H54 (cell line): ENCODE measurements at places on chromosomes 1 and 21.

DNA sequence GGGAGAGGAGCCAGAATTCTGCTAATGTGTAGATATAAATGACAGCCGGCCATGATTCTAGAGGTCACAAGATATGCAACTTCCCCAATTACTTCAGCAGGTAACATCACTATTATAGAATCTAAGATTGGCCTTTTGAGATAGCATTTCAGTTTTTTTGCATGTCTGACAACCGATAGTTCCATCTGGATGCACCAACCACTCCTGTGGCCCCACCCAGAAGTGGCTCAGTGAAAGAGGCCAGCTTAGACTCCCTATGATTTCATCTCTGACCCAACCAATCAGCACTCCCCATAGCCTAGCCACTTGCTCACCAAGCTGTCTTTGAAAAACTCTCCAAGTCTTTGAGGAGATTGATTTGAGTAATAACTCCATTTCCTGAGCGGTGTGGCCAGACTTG lies 30.3 kb upstream of the NUF2 start:
- DNase-seq, result no peak

GRCh38 chr1:218836264-218836663 lies 337.4 kb upstream of the LYPLAL1 start:
- no peak for DNase-seq

- DNase-seq, result no peak
These were observed 16.3 kb upstream of the TMEM54 start for GRCh38 chr1:32917521-32917920.

DNA sequence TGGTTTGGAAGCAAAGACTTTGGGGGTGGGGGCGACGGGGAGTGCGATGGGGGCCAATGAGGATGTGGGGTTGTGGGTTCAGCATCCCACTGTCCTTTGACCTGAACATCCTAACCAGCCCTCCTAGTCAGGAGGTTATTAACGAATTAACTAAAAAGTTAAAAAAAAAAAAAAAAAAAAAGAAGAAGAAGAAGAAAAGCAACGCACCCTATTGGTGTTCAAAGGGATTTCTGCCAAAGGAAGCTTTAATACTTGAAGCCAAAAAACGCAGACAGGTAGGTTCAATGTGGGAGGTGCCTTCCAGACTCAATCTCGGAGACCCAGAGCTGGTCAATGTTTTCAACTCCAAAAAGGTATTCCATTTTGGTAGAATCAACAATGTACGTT lies 2.2 kb downstream of the CLIC6 start:
- DNase-seq, result no peak

DNA sequence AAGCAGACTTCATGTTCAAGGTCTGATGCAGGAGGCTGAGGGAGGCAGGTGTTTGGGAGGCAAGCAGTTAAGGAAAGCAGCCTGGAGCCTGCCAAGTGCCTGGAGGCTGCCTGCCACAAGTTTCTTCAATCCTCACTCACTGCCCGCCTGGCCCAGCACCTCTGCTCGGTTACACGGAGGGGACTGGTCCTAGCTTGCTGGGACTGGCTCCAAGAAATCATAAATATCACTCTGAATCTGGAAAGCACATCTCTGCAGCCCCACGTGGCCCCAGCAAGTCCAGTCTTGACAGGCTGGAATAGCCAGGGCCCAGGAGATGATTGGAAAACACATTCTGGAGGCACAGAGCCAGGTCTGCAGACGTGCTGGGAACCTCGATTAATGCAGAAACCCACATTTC lies 83.9 kb downstream of the BCAR3 start:
- DNase-seq, result no peak

DNA sequence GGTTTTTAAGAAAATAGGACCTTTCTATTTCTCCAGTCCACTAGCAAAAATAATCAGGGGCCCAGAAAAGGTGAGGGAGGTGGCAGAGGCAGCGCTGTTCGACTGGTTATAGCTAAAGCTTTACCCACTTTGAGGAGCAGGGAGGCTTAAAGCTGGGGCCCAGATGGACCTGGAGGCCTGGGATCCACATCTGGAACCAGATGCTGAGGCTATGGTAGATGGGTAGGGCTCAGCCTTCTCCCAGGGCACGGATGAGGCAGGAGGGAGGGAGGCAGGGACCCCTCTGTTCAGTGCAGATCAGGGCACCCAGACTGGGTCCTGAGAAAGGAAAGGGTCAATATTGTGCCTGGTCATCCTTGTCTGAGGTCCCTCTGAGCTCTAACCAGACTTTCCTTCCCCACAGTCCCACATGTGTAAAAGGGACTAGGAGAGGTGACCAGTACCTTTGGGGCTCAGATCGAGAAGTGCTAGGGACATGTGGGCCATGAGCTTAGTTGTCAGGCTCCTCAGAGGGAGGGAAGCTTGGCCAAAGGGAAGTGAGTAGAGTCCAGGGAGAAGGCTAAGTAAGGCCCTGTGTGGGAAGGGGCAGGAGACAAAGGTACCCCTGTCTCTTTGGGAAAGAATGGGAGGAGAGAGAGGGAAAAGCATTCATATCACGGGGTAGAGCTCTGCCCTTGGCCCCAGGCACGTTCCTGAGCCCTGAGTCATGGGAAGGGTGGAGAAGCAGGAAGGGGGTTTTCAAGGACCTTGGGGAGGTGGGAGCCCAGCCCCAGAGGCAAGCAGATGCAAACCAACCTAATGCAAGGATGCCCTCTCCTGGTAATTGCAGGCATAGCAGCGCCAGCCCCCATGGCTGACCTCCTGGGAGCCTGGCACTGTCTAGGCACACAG lies 15.4 kb downstream of the LMNA start:
- DNase-seq, result peak; percentile 93

DNA sequence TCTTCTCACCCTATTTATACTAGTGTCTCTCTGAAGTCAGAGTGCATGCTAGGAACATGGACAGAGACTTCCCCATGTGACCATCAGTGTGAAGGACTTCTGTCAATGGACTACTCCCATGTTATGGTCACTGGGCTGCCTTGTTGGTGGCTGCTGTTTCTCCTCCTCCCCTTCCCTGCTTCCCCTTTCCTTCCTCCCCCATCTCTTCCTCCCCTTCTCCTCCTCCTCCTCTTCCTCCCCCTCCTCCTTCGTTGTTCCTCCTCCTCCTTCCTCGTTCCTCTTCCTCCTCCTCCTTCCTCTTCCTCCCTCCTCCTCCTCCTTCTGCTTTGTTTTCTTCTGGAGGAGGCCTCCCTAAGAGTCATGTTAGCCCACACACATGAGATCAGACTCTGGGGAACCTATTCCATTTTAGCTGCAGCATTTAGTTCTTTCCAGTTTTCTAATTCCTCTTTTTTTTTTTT lies 35.8 kb downstream of the IER5 start:
- DNase-seq, result no peak

DNA sequence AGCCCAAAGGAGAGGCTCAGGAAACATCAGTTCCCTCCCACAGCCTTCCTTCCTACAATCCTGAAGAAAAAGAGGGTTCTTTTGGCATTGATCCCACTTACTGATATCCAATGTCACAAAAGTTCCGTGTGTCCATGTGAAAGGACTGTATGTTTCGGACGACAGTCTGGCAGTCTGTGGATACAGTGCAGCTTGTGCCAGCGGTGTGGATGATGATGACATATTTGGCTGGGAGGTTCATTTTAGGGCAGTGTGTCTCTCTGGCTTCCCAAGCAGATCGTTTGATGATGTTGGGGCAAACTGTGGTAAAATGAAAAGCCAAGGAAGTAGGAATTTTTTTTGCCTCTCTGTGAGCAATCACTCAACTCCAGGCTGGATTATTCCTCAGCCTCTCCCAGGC lies 10.4 kb downstream of the PGLYRP3 start:
- no peak for DNase-seq

DNA sequence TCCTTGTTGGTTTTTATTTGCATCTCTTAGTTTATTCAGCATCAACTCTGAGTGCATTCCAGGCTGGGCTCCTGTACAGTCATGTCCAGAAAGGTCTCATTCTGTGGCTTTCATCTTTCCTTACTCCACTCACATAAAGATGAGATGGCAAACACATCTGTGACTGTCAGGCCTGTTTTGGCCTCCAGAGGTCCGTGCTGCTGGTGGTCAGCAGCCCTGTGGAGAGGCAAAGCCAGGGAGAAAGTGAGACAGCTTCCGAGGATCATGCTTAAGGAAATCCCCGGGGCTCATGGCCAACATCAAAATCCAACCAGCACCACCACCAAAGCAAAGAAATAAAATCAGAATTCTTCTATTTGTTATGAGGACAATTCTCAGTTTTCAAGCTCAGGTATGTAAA lies 96.1 kb upstream of the HIVEP3 start:
- no peak for DNase-seq

- DNase-seq, result no peak
These were observed 357.0 kb upstream of the PRMT6 start for GRCh38 chr1:106699433-106699832.

DNA sequence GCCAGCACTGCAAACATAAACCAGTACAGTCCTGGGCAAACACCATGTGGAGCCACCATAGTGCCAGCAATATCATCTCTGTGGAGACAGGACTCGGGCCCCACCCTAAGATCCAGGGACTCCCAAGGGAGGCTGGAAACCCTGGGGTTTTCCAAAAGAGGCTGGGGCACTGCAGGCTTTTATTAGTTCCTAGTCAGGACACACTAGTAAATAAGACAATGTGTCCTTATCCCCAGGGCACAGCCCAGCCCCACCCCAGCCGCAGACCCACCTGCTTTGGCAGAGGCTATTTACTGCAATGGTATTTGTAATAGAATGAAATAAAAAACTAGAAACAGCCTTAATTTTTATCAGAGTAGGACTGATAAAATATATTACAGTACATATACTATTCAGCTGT lies 486 bp upstream of the GJB3 start:
- no peak for DNase-seq

- DNase-seq, result peak; percentile 19
These were observed 100.9 kb upstream of the RUNX3 start for GRCh38 chr1:25030674-25031589.

- no peak for DNase-seq
These were observed 1.9 kb upstream of the IL19 start for GRCh38 chr1:206768472-206769303.

GRCh38 chr1:12714710-12715475 lies 1.0 kb upstream of the AADACL3 start:
- no peak for DNase-seq

GRCh38 chr1:10663678-10664035 lies 132.8 kb downstream of the CASZ1 start:
- no peak for DNase-seq

DNA sequence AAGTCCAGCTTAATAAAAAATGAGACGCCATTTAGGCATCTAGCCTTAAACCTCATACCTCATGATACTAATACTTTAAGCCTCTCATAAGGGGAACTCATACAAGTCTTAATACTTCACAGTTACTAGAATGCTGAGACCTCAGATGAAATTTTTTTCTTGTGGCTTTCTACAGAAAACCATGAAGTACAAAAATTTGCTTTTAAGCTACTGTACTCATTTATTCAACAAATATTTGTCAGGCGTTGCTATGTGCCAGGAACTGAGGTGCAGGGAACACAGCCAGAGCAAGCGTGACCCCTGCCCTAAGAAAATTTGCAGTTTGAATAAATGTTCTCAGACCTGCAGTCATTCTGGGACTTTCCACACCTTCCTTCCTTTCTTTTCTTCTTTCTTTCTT lies 150.6 kb downstream of the MRPL39 start:
- no peak for DNase-seq

DNA sequence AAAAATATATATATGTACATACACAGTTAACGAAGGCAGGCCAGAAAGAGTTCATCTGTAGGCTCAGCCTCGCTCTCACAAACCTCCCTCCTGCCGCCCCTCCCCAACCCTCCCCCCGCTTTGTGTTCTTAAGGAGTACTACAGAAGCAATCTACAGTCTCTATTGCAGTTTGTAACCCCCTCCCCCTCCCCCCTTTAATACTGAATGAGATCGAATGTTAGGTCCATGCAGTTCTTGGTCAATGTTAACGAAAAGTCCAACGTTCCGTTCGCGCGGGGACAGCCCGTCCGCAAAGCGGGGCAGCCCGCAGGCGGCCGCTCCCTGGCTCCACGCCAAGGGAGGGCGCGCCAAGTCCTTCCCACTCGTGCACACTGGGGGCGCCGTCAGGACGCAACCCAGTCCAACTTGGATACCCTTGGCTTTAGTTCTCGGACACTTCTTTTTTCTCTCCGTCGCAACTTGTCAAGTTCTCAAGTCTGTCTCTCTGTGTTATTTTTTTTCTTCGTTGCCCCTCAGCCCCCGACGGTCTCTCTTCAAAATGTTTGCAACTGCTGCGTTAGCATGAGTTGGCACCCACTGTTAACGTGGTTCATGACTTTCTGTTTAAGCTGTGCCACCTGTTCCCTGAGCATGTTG lies 2.2 kb downstream of the JUN start:
- no peak for DNase-seq

GRCh38 chr1:94922761-94923331 lies 4.1 kb downstream of the CNN3 start:
- no peak for DNase-seq

- no peak for DNase-seq
These were observed 65.6 kb downstream of the GRIK3 start for GRCh38 chr1:36968730-36969129.

- no peak for DNase-seq
These were observed 635.2 kb downstream of the SMYD3 start for GRCh38 chr1:245871915-245872314.

DNA sequence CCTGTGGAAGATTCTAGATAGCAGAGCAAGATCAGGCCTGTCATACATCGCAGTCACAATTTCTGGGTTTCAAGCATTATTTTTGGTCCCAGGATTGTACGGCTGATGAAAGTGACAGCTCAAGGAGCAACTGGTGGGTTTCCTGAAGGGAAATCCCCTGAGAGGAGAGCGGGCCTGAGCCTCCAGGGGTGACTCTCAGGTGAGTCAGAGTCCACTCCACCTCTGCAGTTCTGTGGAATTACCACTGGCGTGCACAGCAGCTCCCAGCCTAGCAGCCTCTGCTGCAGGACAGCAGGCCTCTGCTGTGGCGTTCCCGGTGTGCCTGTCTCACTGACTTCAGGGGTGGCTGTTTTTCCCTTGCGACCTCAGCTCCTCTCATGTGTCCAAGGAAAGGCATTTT lies 24.4 kb downstream of the SLC66A1 start:
- peak; percentile 36 for DNase-seq

- no peak for DNase-seq
These were observed 2.7 kb downstream of the PDIK1L start for GRCh38 chr1:26114165-26114927.

GRCh38 chr1:169546087-169546995 lies 39.9 kb downstream of the F5 start:
- DNase-seq, result no peak

GRCh38 chr21:44736291-44737004 lies 25.1 kb upstream of the TSPEAR start:
- no peak for DNase-seq

- no peak for DNase-seq
These were observed 16.8 kb downstream of the GALNT2 start for GRCh38 chr1:230083746-230084407.

GRCh38 chr1:233172201-233172600 lies 123.3 kb downstream of the PCNX2 start:
- DNase-seq, result no peak

- DNase-seq, result no peak
These were observed 358.0 kb upstream of the C1orf87 start for GRCh38 chr1:60431593-60431992.
